ENCODE measurements at places on chromosomes 4 and X.

DNA sequence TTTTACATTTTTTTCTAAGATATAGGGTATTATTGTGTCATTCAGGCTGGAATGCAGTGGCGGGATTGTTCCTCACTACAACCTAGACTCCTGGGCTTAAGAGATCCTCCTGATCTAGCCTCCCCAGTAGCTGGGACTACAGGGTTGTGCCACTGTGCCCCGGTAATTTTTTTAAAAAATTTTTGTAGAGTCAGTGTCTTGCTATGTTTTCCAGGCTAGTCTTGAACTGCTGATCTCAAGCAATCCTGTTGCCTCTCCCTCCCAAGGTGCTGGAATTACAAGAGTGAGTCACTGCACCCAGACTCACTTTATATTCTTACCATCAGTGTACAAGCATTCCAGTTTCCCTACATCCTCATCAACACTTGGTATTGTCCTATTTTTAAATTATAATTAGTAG lies 156.4 kb upstream of the GYPA start:
- DNase-seq, result no peak

DNA sequence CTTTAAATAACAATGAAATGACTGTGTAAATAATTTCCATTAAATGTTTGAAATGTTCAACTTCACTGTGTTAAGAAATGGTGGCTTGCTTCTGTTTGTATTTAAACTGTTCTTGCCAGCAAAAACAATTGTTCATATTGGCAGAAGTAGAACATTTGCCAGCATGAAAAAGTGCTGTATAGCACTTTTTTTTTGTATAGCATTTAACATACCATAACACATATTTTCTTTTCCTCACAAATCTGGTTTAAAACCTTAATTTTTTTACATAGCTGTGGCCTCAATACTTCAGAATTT lies 94.1 kb downstream of the COX18 start:
- DNase-seq, result no peak

GRCh38 chr4:128700659-128701350 lies 108.7 kb upstream of the JADE1 start:
- DNase-seq, result no peak

DNA sequence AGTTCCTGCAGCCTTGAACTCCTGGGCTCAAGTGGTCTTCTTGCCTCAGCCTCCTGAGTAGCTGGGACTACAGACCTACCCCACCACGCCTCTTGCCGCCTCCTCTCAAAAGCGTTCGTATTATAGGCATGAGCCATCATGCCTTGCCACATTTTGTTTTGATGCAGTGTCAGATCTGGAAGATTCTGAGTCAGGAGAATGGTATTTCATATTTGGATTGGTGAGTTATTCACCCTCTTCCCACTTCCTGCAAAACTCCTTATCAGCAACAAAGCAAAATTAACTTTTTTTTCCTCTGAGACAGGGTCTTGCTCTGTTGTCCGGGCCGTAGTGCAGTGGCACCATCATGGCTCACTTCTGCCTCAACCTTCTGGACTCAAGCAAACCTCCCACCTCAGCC lies 29.6 kb downstream of the REST start:
- DNase-seq, result no peak

- DNase-seq, result no peak
Measured at GRCh38 chr4:184003433-184003832, 98.3 kb downstream of the STOX2 start.

GRCh38 chr4:739569-739968 lies 33.9 kb downstream of the PCGF3 start:
- no peak for DNase-seq

GRCh38 chr4:144288011-144288903 lies 147.7 kb upstream of the GYPA start:
- no peak for DNase-seq

DNA sequence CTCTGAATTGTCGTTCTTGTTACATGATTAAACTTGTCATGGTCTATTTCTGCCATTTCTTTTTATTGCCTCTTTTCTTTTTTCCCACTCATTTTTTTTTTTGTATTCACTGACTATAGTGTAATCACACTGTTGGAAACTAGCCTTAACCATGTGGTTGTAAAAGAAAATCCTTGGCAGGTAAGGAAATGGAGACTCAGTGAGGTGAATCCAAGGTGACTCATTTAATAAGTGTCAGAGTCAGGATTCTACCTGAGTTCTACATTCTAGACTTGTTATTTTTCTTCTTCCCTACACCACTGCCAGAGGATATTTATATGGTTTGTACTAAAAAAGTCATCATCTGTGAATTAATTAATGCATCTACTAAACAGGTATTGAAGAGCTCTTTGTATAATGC lies 152.2 kb downstream of the CBLL2 start:
- no peak for DNase-seq

DNA sequence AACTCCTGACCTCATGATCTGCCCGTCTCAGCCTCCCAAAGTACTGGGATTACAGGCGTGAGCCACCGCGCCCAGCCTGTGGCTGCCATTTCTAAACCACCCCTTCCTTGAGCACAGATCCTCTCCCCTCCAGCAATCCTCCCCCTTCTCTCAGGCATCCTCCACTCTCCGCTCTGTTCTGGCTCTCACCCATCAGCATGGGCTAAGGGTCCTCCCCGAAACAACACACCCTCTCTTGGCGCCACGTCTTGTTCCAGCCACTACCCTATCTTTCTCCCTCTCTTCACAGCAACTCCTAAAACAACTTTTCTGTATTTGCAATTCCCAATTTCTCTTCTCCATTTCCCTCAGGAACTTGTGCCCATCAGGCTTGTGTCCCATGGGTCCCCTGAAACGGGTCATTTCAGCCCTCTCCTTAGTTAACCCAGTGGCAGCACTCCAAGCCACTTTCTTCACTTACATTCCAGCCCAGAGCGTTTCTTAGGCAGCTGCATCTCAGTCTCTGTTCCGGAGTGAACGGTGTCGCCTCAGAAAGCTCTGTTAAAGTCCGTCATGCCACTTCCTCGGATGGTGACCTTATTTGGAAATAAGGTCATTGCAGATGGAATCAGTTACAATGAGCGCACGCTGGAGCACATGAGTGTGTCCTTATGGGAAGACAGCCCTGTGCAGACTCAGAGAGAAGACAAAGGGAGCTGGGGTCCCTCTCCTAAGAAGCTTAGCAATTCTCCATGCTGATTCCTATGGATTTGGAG lies 28.3 kb upstream of the CLDN24 start:
- no peak for DNase-seq

- peak; percentile 1 for DNase-seq
Measured at GRCh38 chr4:186104890-186105646, 564 bp downstream of the FAM149A start.

DNA sequence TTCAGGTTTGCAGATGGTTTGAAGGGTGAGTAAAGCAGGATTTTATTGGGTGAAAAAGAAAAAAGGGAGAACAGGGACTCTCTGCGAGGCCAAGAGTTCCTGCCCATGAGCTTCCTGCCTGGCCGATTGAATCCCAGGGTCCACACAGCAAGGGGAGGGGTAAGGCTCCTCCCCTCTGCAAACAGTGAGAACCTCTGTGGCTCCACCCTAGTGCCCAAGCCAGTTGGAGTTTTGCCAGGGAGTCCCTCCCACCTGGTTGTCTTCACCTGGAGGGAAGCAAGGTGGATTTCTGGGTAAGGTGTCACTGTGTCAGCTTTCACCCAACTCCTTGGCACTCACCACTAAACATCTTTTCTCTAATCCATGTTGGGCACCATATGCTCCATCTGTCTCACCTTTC lies 70.9 kb downstream of the PDHA2 start:
- peak; percentile 13 for DNase-seq

GRCh38 chr4:25861951-25862410 lies 807 bp downstream of the SEL1L3 start:
- peak; percentile 29 for DNase-seq

DNA sequence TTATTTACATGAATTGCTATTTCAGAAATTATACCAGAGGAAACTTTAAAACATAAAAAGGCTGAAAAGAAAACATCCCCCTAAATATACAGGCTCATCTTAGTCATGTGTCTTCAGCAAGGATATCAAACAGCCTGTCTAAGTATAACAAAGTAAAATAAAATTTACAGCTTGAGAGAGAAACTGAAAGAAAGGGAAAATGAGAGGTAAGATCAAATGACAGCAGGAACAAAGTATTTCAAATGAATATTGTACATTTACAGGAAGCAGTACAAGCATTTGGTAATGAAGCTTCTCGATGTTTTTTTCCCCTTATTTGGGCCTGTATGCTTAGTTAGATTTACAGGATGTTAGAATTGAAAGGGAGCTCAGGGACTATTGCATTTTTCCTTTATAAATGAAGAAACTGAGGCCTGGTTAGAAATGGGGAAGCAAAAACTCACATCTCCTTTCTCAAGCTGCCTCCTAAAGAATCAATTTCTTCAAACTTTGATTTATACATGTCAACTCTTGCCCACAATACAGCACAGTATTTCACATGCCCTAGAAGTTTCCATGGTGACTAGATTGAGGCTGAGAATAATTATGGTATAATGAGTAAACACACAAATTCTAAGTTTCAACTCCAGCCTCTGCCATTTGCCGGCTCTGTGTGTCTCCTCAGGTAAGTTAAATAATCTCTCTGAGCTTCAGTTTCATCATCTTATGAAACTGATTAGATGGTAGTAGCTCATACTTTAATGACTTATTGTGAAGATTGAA lies 29.3 kb downstream of the DAPP1 start:
- DNase-seq, result no peak

GRCh38 chr4:186789651-186790050 lies 66.0 kb upstream of the FAT1 start:
- DNase-seq, result no peak

DNA sequence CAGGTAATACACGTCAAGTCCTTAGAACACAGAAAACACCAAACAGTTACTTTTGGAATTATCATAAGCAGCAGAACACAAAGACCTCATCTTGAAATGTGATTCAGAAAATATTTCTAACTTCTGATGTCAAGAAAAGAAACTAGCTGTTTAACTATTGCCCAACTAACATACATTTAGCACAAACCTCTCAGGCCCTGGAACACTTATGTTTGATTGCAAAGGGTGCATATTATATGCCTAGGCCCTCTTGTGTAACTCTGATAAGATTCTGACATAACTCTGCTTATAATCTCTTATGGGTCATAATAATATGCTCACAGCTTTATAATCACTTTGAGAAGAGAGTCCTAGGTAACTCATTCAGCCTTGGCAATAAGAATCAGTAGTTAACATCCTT lies 62.6 kb downstream of the TBC1D9 start:
- no peak for DNase-seq

DNA sequence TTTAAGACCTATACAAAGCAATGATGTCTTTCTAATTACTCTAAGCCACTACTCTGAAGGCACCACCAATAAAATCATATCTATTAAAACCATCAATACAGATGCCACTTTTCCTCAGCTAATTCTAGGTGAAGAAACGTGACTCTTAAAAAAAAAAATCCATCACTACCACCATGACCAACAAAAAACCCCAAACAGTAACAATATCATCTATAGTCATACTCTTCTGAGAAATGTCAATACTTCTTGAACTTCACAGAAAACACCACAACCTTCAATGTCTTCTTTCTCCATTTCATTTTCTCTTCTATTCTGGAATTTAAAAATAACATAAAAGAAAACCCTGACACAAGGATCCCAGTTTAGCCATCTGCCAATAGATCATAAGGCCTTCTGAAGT lies 35.7 kb downstream of the CASK start:
- DNase-seq, result no peak

GRCh38 chr4:34422472-34423175 lies 1821.7 kb downstream of the ARAP2 start:
- DNase-seq, result peak; percentile 62

DNA sequence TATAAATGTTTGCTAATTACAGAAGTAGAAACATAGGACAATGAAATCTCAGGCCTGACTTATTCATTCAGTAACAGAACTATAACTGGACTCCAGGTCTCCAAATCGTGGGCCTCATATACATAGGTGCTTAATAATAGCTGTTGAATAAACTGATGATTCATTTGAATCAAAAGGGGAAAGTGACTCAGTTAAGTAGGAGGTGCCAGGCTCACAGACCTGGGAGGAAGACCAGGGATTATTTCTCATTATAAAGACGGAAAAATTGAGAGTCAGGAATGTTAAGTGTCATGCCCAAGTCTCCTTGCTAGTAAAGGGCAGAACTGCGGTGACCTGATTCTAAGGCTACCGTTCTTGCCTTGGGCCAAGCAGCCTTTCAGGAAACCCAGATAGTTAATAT lies 131.5 kb downstream of the HS3ST1 start:
- DNase-seq, result no peak

GRCh38 chr4:103099691-103100392 lies at the start of gene BDH2:
Gene BDH2, minus strand, starts transcription at chr4:103099834. Its CDS starts 3,580 bp downstream, at chr4:103096254.
- DNase-seq, result peak; percentile 70

DNA sequence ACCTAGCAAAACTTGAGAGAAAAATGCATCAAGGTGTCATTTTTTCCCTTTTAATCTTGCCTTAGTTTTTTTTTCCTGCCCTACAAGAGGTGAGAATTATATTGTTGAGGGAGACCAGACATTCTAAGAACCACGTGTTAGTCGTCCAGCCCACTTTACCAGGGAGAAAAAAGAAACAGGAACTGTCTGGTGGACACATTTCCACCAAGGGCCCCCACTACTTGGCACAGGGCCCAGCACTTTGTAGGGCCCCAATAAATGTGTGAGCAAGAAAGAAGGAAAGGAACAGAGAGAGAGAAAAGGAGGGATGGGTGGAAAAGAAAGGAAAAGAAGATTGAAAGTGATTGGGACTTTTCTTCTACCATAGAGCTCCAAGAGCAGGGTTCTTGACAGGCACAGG lies 3.9 kb upstream of the EGFL6 start:
- DNase-seq, result no peak

DNA sequence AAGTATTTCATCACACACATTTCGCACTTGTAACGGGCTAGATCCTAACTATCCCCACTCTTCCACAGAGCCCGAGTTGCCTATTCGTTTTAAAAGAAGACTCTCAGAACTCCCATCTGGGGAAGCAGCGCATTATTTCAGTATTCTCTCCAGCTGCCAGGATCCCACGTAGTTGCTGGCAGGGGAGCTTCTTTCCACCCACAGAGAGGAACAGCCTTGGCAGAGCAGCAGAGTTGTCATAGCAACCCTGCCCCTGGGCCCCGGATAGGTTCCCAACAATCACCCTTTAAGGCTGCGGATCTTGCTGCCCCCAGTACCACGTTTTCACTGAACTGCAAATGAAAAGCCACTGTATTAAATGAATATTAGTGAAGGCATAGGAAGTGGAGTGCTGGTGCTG lies 106.7 kb downstream of the GPM6A start:
- peak; percentile 14 for DNase-seq

Data from NCI-H1417 (cell line).